Stimulated activated CD8-positive, alpha-beta memory T cell treated with anti-CD3 and anti-CD28 coated beads, Interleukin-12 subunit alpha, Interleukin-12 subunit beta, amount 100 ng/mL, for 4 hours (primary cell): ENCODE measurements at places on chromosomes 6 and 20.
A peak's percentile ranks its signal among the peaks of the same experiment; 100 is the strongest.

- no peak for DNase-seq
Observed at GRCh38 chr6:34248198-34248726, 544 bp downstream of the SMIM29 start.

GRCh38 chr20:1912646-1913045 is 17.4 kb downstream of the SIRPA start:
- no peak for DNase-seq

DNA sequence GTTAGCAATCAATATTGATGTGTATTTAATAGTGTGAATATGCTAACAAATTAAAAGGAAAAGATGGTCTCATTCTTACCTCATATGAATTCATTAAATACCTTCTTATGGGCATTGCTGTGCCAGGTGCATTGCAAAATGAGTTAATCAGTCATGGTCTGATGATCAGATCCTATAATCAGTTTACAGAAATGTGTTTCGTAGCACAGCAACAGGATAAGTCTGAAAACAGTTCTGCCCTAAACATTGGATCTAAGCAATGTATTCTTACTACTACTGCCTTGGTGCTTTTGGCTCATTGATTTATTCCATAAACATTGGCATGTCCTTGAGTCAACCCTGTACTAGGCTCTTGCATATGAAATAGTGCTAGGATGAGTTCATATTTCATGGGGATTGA is 417.0 kb upstream of the JAG1 start:
- no peak for DNase-seq

DNA sequence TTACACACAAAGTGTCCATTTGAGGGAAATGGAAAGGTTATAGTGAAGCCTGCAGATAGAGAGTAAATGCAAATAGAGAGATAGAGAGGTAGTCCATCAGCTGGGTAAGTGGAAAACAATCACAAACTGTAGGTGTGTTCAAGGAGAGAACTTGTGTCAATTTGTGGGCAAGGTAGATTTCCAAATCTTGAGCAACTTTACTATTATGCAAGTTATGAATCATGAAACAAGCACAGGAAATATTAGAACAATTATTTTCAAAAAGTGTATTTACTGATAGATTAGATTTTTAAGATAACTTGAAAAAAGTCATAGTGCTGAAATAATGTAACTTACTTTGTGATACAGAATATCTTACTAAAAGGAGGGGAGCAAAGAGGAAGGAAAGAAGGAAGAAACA is 792.9 kb downstream of the EYS start:
- no peak for DNase-seq

DNA sequence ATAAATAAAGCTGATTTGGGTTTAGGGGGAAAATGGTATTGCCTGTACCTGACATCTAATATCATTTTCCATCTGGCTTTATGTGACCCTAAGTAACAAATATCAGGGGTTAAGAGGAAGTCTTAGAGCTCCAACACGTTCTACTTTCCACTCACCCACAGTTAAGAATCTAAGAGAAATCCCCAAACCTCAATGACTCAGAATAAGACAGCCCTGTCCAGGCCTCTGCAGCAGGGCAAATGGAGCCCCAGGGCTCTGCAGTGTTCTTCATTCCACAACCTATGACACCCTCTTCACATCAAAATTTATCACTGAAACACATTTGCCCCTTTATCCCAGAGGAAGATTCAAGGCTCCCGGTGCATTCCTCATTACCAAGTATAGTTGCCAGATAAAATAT is 20.3 kb upstream of the TENT5A start:
- no peak for DNase-seq

DNA sequence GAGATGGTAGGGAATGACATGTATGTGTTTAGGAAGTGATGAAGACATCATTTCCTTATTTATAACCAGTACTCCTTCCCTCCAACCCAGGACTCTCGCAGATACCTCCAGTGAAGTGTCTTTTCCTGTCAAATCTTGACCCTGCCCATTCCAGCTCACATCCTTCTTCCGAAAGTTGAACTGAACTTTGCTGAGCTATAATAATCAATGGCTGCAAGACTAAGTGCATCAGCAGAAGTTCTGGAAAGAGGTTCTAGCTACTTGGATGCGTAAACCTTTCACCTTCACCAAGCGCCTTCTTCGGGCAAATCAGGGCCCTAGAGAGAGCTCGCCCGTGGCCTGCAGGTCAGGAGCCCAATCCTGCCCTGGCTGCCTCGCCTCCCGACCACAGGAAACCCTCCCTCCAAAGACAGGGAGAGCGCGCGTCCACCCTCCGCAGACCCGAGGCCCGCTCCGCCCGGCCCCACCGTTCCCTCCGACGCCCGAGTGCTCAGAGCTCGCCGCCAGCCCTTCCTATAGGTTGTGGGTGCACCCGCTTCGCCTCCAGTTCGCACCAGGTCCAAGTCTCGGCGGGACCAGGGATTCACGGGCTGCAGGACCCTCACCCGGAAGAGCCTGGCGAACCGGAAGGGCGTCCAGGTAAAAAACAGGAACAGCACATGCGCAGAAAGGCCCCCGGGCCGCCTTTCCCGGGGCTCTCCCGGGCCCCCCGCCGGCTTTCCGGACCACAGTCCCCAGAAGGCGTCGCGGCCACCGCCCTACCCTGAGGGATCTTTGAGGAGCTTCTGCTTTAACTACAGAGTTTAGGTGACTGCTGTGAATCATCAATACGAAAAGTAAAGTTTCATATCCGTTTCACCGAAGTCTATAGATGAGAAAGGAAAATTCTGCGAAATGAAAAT is at the start of gene ZNF334:
Gene ZNF334, minus strand, starts transcription at position 617 of the 902 bp plus-strand sequence. CDS start 1,457 bp downstream, outside the sequence.
- DNase-seq, result no peak

DNA sequence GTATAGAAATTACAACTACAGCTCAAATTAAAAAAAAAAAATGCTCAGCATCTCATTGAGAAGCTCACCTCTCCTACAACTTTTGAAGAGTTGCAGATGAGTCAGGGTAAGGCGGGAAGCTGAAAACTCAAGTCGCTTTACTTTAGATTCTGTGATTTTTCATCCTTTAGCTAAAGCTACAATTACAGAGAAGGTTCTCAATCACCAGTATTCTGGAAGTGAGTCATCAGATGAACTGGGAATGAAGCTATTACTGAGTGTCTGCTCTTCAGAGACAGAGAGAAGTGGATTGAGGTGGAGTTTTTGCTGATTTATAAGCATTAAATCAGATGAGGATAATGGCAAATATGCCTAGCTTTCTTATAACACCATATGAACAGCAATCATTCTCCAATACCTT is 91.9 kb downstream of the TFAP2A start:
- DNase-seq, result no peak

- no peak for DNase-seq
Observed at GRCh38 chr20:5845681-5846615, 95.7 kb downstream of the SHLD1 start.

DNA sequence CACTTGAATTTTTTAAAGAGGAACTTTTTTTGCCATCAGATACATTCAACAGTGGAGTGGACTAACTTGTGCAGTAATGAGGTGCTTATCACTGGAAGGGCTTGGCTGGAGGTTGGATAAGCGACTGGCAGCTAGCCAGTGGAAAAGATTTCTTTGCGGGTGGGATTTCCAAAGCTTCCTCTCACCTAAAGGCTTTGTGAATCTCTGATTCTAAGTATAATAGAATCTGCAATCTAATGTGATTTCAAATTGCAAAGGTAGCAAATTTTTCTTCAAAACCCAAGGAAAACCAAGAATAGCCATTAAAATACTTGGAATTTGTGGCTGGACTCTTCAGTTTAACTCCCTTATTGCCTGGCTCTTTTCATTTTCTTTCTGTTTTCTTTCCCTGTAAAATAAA is 460.4 kb upstream of the MARCKS start:
- DNase-seq, result no peak

- DNase-seq, result no peak
Observed at GRCh38 chr6:154370545-154370944, 13.9 kb upstream of the IPCEF1 start.

- no peak for DNase-seq
Observed at GRCh38 chr6:170360476-170360875, 53.9 kb downstream of the FAM120B start.

DNA sequence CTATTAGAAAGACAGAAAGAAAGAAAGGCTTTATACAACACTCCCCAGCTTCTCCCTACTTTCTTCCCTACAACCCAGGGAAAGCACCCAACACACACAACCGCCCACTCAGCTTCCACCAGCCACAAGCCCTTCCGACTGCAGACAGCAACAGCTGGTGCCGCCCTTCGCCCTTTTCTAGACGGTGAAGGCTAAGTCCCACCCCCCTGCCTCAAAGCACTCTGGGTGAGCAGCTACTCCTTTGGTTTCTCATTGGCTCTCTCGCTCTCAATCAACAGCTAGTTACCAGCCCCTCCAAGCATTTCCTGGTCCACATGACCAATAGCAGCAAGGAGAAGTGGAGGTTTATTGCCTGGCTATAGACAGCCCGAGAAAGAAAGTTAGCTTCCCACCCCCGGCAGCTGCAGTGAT is 230.1 kb upstream of the MOCS1 start:
- DNase-seq, result no peak

GRCh38 chr20:60352017-60352416 is 393.8 kb downstream of the CDH26 start:
- DNase-seq, result no peak

- no peak for DNase-seq
Observed at GRCh38 chr6:34447910-34448309, 18.0 kb upstream of the PACSIN1 start.

DNA sequence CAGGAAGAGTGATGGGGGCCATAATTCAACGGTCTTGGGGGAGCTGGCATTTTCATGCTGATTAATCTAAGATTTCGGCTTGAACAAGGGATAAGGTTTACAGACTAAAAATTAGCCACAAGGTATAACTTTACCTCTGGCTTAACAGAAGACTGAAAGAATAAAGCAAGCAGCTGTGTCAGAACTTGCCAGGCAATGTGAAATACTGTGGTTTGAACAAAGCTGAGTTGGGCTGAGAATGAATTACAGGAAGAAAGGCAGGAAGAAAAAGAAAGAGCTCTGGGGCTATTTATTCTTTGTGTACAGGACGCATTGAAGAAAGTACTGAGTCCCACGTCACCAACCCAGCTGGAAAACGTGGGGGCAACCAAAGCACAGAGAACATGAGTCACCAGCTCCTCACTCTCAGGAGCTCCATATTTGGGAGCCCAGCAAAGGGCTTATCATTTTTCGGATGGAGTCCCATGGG is 121.5 kb upstream of the NEDD9 start:
- DNase-seq, result peak; percentile 47

DNA sequence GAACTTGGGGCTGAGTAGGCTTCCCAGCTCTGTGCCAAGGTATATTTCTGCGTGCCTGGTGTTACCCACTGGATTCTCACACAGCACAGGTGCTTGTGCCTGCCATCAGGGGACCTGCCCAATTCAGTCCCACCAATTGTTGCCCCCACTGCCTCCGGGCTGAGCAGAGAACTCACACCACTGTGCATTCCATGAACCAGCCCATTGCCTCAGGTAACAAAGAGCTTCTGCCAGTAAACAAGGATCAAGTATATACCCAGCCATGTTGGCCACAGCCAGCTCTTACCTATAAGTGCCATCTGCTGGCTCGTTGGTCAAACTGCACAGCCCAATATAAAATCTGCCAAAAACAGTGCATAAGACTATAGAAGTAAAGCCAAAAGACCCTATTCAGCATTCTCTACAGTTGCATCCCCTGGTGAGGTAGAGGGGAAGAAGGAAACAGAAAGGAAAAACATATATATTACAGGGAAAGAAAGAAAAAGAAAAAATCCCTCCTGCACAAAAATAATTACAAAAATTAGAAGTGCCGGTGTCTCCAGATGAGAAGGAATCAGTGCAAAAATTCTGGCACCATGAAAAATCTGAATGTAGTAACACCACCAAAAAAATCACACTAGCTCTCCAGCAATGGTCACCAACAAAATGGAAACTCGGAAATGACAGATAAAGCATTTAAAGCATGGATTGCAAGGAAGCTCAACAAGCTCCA is 241.4 kb downstream of the IBTK start:
- DNase-seq, result no peak

DNA sequence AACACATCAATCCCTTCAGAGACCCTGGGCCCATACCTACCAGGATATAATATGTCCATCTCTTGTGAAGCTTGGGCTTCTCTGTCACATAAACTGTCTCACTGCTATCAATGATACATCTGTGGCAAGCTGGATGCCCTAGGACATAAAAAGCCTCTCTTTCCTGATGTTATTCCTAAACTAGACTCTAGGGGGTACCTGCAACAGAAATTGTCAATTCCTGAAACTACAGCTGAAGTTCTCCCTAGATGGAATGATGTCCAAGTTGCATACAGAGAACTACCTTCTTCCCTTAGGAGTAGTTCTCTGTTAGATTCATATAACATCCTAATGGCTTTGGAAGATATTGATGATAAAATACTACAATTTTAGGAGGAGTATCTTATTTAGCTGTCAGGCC is 35.8 kb downstream of the TBX18 start:
- DNase-seq, result no peak

DNA sequence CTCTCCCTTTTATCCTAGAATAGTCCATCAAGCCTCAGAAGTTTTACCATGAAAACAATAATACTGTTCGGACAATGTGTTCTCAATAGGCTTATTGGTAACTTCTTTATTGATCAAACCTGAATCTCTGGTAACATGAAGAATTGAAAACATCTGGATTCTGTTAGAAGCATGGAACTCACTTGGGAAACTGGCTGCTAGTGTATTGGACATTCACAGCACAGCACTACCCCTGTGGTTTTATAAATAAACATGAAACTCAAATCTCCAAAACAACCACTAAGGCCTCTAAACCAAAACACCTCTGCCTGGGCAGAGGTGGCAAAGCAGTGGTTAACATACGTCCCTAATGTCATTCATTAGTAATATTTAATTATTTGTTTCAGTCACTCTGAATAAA is 157.6 kb upstream of the KCNQ5 start:
- DNase-seq, result no peak

DNA sequence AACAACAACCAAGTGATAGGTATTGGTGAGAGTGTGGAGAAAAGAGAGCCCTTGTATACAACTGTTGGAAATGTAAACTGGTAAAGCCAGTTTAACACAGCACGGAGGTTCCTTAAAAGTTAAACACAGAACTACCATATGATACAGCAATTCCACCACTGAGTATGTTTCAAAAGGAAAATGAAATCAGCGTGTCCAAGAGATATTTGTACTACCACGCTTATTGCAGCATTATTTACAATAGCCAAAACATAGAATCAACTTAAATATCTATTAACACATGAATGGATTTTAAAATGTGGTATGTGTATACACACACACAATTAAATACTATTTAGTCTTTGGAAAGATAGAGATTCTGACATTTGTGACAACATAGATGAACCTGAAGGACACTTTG is 1.1 kb downstream of the PTCHD4 start:
- no peak for DNase-seq

DNA sequence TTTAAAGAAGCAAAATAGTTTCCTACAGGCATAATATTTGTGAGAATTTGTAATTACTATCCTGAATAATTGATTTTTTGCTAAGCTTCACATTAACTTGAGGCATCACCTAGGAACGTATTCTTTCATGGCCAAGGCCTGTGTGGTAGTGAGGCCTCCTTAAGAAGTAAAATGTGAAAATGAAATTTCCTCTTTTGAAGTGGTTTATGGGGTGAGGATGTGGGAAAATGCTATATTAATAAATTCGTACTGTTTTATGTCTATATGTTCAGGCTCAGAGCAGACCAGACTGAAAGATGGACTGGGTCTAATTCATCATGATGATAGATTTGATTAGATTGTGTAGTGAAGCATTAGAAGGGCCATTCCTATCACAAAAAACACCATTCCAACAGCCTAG is 33.1 kb downstream of the MYLIP start:
- DNase-seq, result no peak
